ENCODE measurements at places on chromosomes 2 and 18.

GRCh38 chr2:218992703-218993344, 398 bp downstream of the CRYBA2 start:
- DNase-seq, result no peak

DNA sequence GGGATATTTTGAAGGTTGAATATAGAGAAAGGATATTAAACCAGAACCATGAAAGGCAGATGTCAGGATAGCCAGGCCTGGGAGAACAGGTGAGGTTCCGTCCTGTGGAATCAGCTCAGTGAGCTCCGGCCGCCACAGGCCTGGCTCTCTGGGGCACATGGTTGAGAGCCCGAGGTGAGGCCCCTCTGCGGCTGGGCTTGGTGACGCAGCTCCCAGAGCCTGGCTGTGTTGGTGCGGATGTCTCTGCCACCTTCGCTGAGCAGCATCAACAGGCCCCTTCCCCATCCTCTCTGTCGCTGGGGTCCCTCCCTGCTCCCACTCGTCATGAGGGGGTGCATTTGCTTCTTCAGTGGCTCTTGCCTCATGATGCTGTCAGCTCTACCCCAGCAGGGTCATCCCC, 70.7 kb upstream of the PXDN start:
- DNase-seq, result no peak

DNA sequence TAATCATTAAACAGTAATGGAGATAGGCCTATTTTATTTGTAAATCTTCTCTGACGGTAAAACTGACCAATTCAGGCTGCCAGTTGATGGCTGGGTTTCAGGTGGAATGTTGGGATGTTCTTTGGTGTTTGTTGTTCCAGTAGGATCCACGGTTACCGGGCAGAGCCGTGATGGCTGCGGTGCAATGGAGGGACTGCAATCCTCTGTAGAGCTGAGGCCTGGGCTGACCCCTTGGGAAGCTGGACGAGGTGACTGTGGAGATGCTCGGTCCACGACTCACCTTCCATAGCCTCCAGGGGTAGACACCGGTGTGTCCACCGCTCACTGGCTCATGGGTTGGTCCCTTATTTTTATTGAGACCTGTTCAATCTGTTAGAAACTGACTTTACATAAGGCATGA, 42.5 kb downstream of the ZNF519 start:
- no peak for DNase-seq

- no peak for DNase-seq
These were observed 110.7 kb downstream of the RND3 start for GRCh38 chr2:150376553-150377335.

DNA sequence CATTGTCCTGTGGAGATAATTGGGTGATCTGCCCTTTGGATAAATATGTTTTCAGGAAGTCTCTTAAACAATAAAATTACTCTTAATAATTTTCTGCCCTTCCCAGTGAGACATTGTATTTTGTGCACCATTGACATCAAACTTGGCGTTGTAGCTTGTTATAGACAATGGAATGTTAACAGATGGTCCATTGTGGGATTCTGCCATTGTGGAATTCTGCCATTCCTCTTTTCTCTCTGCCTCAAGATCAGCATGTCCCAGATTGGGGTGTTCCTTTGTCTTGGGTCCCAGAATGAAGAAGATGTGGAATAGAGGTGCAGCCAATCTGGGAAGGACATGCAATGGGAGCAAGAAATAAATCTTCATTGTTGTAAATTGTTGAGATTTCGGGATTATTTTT, 15.1 kb upstream of the LDAH start:
- no peak for DNase-seq

GRCh38 chr2:29108225-29108624, 7.0 kb upstream of the CLIP4 start:
- DNase-seq, result no peak

DNA sequence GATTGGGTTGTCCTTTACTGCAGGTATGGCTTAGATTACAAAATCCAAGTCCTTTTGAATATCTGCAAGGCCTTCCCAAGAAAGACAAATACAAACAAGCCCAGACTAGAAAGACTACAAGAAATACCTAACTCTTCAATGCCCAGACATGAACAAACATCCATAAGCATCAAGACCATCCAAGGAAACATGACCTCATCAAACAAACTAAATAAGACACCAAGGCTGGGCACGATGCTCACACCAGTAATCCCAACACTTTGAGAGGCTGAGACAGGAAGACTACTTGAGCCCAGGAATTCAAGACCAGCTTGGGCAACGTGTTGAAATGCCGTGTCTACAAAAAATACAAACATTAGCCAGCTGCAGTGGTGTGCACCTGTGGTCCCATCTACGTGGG, 31.7 kb downstream of the MAP4K3 start:
- no peak for DNase-seq

DNA sequence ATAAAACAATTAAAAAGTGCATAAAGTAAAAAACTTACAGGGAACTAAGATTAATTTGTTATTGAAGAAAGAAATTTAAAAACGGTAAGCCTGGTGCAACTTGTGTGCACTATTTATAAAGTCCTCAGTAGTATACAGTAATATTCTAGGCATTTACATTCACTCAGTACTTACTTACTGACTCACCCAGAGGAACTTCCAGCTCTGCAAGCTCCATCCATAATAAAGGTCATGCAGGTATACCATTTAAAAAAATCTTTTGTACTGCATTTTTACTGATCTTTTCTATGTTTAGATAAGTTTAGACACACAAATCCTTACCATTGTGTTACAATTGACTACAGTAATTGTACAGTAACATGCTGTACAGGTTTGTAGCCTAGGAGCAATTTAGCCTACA, 51.5 kb upstream of the NXPH2 start:
- DNase-seq, result no peak

DNA sequence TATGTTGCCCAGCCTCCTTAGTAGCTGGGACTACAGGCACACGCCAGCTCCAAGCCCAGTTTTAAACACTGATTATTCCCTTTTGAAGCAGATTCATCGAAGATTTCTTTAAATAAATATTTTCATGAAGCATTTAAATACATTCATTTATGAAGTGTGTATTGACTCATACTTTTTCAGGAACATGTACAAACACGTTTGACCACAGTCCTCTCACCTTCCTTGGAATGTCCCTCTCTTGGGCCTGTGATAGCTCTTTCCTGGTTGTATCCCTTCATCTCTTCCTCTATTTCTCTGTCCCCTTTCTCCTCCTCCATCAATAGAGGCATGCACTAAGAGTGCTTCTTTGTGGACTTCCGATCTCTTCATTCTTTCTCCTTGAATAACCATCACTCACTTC, 2.5 kb downstream of the PSTPIP2 start:
- DNase-seq, result no peak

- no peak for DNase-seq
These were observed 79.8 kb downstream of the CIB4 start for GRCh38 chr2:26561376-26561775.

GRCh38 chr2:178891265-178891958, 84.2 kb upstream of the TTN start:
- DNase-seq, result no peak

GRCh38 chr2:226215902-226216503, 583.6 kb downstream of the IRS1 start:
- peak; percentile 1 for DNase-seq

DNA sequence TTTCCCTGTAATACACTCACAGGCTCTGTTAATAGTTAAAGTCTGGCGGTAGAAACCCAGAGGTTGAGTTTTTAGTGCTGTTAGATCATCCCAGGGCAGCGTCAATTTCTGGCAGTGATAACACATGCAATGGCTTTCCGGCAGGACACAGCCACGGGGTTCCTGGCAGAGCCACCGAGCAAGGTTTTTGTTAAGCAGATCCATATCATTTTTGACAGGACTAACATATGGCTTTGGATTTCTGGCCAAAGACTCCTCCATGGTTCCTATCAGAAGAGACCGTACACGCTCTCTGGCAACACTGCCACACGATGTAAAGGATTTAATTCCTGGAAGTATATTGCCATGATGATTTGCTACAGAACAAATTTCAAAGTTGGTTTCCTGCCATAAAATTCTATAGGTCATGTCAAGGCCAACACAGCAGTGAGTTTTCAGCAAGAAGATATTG, 854.3 kb downstream of the LRRTM4 start:
- DNase-seq, result no peak

- DNase-seq, result no peak
These were observed 51.7 kb downstream of the CAB39 start for GRCh38 chr2:230764346-230764745.
